ENCODE measurements at places on chromosomes 12 and 14.
A peak's percentile ranks its signal among the peaks of the same experiment; 100 is the strongest.

DNA sequence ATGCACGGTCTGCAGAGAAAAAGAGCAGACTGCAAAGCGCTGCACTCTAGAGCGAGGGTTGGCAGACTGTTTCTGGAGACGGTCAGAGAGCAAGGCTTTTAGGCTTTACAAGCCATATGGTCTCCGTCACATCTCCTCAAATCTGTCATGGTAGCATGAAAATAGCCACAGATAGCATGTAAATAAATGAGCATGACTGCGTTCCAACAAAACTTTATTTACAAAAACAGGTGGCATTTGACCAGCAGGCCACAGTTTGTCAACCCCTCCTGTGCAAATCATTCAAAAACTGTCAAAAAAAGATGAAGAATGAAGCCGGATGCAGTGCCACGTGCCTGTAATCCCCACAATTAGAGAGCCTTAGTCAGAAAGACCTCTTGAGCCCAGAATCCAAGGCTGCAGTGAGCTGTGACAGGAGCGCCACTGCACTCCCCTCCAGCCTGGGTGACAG lies 18.9 kb downstream of the SYNE3 start:
- no peak for DNase-seq

DNA sequence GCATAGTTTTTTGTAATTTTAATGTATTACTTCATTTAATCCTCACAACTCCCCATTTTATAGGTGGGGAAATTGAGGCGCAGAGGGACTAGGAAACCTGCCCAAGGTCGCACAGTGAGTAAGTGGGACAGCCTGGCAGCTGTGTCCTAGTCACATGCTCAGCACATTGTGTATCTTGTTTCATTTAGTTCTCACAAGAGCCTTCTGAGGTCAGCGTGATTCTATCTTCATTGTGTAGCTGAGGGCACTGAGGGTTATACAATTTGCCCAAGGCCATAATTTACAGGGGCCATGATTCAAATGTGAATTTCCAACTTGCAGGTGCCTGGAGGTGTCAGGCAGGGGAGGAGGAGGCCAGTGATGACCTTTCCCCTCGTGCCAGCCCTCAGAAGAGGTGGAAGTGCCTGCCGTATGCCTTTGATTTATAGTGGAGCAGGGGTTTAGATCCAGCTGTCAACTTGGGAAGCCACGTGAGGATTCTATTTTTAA lies 30.3 kb upstream of the SMOC1 start:
- no peak for DNase-seq

GRCh38 chr14:64910847-64911495 lies 3.3 kb upstream of the CHURC1 start:
- no peak for DNase-seq

- DNase-seq = no peak
Measured at GRCh38 chr12:5014269-5014668, 29.4 kb upstream of the KCNA5 start.

DNA sequence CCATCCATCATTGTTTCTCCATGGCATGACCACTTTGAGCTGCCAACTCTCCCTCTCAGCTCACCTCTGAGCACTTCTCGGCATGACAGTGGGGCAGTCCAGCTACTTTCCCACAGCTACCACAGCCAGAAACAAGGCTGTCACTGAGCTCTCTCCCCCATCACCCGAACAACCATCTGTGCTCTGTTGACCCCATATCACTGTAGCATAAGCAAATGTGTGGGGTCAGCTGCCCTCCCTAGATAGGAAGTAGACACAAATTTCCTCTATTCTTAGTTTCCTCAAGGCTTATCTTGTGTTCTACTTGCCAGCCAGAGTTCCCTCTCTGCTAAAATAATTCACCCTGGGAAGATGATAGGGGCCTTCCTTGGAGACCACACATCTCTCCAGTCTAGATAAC lies 82.6 kb upstream of the FUT8 start:
- no peak for DNase-seq

GRCh38 chr12:42815068-42815467 lies 225.5 kb upstream of the PRICKLE1 start:
- DNase-seq = no peak

DNA sequence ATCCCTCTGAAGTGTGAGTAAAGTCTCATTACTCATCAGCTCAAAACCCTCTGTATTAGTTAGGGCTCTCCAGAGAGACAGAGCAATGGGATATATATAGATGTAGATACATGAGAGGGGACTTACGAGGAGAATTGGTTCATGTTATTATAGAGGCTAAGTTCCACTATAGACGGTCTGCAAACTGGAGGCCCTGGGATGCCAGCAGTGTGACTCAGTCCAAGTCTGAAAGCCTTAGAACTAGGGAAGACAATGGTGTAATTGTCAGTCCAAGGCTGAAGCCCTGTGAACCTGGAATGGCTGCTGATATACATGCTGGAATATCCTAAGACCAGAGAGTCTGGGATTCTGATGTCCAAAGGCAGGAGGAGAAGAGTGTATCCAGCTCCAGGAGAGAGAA lies 57.3 kb upstream of the CEP83 start:
- DNase-seq = peak; percentile 22

DNA sequence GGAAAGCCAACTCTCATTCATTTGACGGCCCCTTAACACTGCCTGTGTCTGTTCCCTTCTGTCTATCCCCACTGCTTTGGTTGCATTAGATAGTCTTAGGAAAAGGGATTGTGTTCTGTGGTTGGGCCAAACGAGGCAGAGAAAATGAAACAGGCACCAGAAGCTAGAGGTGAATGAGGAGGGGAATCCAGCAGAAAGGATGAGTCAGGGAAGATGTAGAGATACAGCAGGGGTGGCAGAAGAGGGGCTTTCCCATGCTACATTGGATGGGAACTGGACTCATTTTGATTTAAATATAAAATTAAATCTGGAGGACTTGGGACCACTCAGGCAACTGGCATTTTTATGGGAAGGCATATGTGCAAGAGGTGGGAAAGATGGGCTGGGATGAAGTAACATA lies 43.3 kb downstream of the OTOGL start:
- DNase-seq = no peak

- DNase-seq = no peak
Measured at GRCh38 chr14:26206640-26207039, 391.2 kb downstream of the NOVA1 start.

DNA sequence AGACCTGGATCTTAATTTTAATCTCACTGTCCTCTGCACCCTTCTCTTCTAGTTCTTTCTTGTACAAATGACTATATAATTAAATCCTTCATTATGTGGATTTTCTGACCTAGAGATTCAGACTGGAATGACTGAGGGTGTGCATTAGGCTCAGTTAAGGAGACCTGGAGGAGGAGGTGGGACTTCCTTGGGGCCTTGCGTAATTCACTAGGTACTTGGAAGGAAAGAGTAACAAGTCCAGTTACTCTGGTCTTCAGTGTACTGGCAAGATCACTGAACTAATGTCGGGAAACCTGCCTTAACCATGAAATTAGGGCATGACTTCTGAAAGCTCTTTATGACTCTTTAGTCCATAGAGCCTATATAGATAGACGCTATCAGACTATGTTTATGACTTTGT lies 441.4 kb downstream of the EGLN3 start:
- no peak for DNase-seq

DNA sequence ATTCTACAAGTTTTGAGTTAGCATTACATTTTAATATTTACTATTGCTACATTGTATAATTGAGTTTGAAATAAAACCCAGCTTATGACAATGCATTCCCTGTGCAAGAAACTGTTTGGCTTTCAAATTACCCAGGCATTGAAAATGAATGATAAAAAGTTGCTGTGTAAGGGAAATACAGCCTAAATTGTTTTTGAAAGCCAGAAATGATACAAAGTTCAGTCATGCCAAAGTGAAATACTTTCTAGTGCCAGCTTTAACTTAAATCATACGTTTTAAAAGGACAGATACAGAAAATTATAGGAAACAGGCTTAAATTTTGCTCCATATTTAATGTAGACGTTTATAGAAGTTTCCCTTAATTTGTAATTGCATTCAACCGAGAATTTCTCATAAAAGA lies 2.8 kb downstream of the MGAT2 start:
- DNase-seq = no peak

DNA sequence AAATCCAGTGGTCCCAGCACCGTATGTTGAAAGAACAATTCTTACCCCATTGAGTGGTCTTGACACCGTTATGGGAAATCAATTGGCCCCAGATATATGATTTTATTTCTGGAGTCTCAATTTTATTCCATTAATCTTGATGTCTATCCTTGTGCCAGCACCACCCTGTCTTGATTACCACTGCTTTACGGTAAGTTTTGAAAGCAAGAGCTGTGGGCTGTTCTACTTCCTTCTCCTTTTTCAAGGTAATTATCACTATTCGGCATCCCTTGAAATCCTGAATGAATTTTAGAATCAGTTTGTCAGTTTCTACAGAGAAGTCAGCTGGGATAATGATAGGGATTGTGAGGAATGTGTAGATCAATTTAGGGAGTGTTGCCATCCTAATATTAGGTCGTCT lies 160.8 kb upstream of the SFSWAP start:
- no peak for DNase-seq

DNA sequence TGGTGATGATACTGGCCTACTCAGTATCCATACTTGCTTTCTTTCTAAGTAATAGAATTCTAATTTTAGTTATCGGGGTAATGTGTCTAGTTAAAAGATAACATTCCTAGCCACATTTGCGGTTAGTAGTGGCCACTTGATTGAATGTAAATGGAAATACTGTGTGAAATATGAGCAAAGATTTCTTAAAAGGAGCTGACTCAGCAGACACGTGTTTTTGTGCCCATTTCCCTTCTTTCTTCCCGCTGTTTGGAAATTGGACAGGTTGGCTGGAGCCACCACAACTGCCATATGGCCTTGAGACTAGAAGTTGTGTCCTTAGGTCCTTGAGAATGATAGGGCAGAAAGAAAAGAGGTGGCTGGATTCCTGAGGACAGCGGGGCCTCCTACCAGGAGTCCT lies 19.8 kb upstream of the DCD start:
- no peak for DNase-seq

GRCh38 chr12:54006559-54007220 lies 2.1 kb upstream of the HOXC8 start:
- peak; percentile 84 for DNase-seq

DNA sequence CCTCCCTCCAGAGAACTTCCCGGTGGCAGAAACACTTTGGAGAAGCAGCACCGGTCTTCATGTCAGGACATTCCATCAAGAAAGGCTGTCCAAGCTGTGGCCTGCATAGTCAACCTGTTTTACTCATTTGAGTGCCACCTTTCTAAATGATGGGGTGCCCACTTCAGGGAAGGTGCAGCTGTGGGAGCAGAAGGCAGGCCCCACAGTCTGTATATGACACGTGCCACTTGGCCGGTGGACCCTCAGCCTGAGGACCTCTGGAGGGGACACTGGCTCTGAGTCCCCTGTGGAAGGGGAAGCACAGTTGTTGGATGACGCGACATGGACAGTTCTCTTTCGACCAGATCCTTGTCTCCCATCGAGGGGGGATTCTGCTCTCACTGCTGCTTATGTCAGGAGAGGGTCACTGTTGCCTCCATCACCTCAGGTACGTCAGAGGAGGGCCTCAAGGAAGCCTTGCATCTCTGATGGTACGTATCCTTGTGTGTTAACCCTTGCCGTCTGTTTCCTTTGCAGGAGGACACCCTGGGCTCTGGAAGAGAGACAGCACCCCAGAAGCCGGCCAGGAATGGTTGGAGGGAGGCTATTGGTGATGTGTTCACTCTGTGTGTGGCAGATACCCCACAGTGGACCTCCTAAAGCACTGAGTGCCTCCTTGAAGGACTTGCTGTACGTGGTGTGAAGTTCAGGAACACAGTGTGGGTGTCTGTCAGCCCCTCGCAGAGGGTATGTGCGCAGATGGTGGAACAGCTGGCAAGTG lies 132.1 kb upstream of the RTL1 start:
- DNase-seq = no peak

GRCh38 chr14:70907996-70908934 lies 1.0 kb downstream of the PCNX1 start:
- peak; percentile 96 for DNase-seq

DNA sequence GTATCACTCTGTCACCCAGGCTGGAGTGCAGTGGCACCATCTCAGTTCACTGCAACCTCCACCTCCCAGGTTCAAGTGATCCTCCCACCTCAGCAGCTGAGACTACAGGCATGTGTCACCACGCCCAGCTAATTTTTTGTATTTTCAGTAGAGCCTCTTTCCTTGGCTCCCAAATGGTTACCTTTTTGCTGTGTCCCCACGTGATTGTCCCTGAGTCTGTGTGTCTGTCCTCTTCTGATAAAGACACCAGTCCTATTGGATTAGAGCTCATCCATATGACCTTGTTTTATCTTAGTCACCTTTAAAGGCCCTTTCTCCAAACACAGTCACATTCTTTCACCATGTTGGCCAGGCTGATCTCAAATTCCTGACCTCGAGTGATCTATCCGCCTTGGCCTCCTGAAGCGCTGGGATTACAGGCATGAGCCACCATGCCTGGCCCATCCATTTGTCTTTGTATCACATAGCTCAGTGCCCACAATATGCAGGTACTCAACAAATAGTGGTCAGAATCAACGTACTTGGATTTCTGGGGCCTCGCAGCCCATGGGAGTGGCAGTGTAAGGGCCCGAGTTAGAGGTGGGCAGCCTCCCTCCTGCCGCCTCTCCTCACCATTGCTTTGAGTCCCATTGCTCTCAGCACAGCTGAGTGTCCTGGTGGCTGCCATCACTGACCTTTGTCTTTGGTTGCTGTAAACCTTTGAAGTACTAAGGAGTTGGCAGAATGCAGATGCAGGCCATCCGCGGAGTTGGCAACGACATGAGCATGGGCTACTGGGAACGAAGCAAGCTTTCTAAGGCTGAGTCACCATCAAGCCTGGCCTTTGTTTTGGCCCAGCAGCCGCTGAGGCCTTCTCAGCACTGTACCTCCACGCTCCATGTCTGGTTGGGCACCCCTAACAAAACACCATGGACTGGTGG lies 9.3 kb downstream of the TPCN1 start:
- no peak for DNase-seq

GRCh38 chr12:122121745-122122144 lies 43.2 kb downstream of the MLXIP start:
- DNase-seq = no peak

GRCh38 chr14:50060871-50061663 lies 55.3 kb downstream of the VCPKMT start:
- peak; percentile 96 for DNase-seq

DNA sequence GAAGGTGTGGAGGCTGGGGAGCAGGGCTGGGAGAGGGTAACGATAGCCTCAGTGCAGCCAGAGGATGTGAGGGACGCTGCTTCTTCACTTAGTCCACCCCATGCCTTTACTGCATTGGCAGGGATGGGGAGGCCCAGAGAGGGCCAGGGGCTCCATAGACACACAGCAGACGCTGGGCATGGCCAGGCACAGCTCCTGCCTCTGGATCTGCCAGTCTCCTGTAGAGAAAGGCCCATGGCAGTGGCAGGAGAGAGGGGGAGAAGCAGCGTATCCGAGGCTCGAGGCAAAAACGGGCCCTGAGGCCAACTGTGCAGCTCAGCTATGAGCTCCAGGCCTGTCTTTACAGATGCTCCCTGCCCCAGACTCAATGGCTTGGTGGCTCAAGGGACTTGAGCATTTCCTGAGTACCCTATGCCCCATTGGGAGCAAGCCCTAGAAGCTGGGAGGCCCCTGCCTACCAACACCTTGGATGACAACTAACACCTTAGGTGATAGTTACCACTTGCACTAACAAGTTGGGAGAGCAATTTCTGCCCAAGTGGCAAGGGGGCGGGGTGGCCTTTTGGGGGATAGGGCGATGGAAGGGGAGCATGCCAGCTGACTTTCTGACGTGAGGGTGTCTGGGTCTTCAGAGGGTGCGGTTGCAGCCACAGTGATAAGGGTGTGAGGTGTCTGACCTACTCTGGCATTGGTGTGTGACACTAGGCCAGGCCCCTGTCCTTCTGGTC lies 5.0 kb upstream of the LBHD2 start:
- DNase-seq = peak; percentile 71

GRCh38 chr14:104134061-104134965 lies 4.1 kb upstream of the KIF26A start:
- DNase-seq = peak; percentile 77

Data from osteoblast (primary cell).